ENCODE measurements at places on chromosomes 4 and X.

DNA sequence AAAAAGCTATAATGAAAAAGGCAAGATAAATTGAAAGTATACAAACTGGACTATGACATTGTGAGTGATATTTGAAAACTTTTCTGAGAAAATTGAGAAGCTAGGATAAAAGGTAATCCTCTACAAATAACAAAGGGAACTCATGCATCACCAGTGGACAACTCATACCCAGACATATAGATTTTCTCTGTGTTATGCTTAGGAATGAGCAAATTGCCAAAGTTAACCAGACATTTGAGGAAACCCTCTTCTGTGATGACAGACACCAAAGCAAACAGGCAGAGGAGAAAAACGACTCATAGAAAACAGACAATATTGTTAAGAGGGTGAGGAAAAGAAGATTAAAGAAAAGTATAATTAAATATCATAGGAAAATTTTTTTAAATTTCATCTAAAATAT lies 186.5 kb downstream of the MAB21L2 start:
- no peak for DNase-seq

GRCh38 chr4:76377911-76378310 lies 43.0 kb downstream of the CCDC158 start:
- no peak for DNase-seq

DNA sequence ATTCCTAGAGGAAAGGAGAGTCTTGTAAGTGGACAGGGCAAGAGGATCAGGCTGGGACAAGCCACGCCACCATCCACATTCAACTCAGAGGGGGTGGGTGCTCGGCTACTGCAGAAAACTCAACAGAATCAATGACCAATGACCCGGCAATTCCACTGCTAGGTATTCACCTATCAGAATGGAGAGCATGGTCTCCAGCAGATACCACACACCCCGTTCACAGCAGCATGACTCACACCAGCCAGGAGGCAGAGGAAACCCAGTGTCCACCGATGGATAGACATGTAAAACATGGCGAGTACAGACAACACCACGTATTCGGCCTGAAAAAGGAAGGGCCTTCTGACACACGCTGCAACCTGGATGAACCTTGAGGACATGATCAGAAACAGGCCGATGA lies 175.9 kb downstream of the AFAP1 start:
- no peak for DNase-seq

GRCh38 chr4:91961504-91961903 lies 342.3 kb upstream of the GRID2 start:
- no peak for DNase-seq

DNA sequence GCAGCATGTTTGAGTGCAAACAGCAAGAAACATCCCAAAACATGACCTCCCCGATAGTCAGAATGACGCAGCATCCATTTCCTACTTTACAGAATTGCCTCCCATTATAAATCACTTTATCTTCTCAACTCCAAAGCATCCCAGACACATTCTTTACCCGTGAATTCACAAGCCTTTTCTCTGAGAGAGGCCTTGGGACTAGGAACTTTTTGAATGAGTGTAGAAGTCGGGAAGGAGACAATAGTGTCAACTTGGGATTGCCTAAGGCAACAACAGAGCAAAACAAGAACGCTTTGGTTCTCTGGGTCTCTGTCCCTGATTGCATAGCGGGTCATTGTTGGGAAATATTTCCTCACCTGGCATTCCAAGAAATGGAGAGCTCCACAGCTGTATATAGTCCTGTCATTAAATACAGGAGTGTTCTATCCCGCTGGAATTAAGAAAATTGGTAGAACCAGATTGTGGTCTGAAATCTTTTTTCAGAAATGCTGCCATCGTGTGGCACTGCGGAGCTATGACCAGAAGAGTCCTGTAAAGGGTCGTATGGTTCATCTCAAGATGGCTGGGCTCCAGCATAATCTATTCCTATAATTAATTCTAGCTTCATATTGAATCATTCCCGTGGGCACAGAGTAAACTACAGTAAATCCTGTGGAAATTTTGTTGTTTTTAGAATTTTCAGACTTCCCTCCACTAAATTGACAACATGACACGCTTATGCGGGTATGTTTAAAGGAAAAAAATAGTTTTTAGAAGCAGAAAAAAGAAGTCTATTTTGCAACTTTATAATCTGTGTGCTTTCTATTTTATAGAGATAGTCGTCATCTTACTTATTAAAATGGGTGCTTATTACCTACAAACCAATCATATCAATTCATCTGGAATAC lies 2.0 kb upstream of the SPP1 start:
- no peak for DNase-seq

DNA sequence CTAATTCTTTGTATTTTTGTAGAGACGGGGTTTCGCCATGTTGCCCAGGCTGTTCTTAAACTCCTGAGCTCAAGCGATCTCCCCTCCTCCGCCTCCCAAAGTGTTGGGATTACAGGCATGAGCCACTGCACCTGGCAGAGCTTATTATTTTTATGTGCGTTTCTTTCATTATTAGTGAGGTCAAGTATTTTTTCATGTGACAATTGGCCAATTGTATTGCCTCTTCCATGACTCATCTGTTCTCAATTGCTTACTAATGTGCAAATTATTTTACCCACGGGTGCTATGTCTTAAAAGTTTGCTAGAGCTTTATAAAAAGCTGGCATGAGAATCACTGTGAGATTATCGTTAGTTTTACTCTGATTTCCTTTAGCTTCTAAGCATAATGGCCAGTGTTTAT lies 13.0 kb upstream of the ARX start:
- DNase-seq: no peak

GRCh38 chrX:48936429-48937053 lies 17.7 kb upstream of the PIM2 start:
- DNase-seq: no peak

GRCh38 chr4:47659342-47659741 lies 174.3 kb downstream of the ATP10D start:
- DNase-seq: no peak

DNA sequence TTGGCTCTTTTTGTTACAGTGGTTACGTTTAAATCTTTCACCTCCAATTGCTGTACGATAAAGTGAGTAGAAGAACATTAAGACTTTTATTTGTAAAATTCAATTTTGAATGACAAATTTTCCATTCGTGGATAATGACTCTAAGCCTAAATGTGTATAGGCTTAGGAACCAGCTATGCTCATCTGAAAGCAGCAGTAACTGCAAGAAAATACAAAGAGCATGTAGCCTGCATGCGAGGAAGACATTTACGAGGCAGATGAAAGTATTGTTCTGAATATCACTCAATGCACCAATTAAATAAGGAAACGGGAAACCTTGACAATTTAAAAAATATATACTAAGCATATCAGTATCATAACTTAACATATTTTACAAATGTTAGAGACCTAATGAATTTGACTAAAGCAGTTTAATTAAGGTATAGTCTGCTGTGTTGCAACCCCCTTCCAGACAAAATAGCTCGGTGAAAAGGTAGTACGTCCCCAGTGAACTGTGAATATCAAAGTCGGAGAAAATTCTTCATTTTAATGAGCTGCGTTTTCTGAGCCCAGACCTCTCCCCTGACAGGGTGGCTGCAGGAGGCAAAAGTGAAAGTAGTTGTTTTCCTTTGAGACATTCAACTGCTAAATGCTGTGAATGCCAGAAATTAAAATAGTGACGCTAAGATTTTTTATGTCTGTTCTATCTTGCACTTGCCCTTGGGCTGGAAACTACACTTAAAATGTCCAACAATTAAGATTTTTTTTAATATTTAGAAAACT lies 1236.5 kb upstream of the TENM3 start:
- no peak for DNase-seq

GRCh38 chr4:183888564-183888963 lies 16.5 kb upstream of the STOX2 start:
- DNase-seq: no peak

Measured in activated T-helper 1 cell treated with anti-CD3 and anti-CD28 coated beads, Interleukin-2, amount 50 U/mL, for 16 hours (primary cell).